Thoracic aorta (tissue), 2 donors: ENCODE measurements at places on chromosomes 5 and 9. TPM values are rescaled to one million over a fixed set of nuclear protein-coding genes. Genes with fewer than 3 reads are reported as not detected.

DNA sequence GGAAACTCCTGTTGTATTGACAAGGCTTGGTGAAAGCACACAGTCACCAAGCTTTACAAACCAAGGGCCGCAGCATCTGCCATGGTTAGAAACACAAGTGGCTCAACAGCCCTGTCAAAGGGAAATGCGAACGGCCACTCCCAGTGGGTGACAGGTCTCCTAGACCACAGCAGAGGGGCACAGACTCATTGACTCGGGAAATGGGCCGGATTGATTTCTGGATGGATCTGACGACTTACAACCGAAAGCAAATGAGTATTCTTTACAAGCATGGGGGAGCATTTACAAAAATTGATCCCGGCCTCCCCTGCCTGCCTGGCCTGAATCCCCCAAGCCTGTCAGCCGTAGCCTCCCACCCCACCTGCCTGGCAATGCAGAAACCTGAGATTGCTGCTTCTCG, 48.2 kb downstream of the ADAMTS2 start:
- no peak for DNase-seq

GRCh38 chr5:176812269-176813259, 2.2 kb downstream of the UNC5A start:
- no peak for DNase-seq

- no peak for DNase-seq
These were observed 22.9 kb downstream of the OR2V2 start for GRCh38 chr5:181170237-181170825.

DNA sequence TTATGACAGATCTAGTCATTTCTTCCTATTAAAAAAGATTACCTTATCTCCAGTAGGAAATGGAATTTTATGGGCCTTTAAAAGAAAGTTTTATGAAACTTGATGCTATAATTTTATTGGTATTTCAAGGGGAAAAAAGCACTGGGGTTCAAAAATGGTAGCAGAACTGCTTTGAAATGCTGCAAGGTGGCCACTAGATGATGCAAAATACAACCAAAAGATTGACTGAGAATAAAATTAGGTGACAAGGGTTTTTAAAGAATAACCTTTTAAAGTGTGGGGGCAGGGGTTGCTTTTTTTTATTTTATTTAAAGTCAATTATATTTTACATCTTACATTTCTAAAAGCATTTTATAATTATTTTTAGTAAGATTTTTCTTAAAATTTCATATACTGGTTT, 61.7 kb downstream of the KLF9 start:
- no peak for DNase-seq

DNA sequence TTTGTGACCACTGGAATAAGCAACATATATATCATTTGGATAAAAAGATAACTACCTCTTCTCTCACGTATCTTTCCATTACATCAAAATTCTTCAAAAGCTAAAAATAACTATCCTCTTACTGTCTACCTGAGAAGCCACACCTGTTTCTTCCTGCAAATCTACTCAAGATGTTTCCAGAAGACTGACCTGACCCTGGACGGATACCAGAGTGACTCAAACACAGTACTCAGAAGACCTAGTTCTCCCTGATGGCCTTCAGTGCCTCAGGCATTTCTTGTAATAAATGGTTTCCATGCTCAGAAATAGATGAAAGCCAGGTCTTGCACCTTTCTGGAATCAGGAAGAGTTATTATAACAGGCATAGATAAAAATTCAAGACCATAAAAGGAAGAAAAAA, 245.9 kb upstream of the PIK3R1 start:
- DNase-seq, result no peak

DNA sequence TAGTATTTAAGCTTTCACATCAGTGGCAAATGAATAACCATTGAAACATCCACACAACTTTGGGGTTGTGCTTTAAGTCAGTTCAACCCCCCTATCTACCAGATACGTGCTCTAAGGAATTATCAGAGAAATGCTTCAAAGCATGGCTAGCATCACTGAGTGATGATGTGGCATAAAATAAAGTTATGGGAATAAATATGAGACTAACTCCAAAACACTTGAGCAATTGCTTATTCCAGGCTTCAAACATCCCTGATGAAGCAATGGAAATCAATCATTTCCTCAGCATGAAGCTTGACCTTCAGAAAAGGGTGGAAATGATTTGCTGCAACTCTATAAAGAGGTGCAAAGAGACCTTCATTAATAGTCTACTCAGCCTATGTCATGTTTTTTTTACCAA, 292.0 kb upstream of the SMC2 start:
- no peak for DNase-seq

DNA sequence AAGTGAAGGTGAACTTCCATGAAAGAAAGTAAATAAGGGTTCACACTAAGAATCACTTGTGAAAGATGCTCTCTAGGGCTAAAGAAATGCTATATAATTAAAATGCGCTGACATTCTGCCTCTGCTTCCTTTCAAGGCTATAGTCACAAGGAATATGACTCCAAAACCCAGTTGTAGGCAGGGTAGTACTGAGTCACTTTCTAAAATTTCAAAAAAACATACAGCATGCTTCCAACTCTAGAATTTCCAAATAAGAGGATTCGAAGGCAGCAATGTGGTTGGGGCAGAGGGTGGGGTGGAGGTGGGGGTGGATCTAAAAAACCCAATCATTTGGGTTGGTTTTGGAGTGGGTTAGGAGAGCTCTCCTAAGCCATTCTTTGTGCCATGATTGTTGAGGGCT, 84.6 kb downstream of the HMHB1 start:
- no peak for DNase-seq

- DNase-seq, result no peak
These were observed 51.9 kb downstream of the NEURL1B start for GRCh38 chr5:172692981-172693380.

DNA sequence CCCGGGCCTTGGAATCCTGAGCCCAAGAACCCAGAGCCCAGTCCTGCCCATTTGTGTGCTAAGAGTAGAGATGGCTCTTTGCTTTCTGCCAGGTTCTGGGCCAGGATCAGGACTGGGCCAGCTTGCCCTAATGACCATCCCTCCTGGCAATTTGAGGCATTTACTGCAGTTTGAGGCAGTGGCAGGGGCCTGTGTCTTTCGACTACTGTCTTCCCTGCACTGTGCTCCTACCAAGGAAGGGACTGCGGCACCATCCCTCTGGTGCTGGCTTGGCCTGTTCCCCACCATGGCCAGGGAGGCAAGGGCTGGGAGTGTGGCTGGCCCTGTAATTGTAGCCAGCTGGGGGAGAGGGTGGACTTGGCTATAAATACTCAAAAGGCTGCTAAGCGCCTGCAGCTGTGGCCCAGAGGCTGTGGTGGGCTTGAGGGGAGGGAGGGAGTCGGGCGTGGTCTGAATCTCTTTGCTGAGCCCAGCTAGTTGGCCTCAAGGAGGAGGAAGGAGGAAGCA, 4.6 kb downstream of the ENHO start:
- DNase-seq, result no peak

CTXN3 gene
- total RNA-seq, result not detected

RFESD gene
- 0.85 TPM for total RNA-seq

DMRT3 gene
- total RNA-seq, result not detected

RETREG1 gene
- total RNA-seq, result 3.8 TPM

IL7R gene
- total RNA-seq, result 12.7 TPM
